ENCODE measurements at places on chromosomes 3 and 15.

- DNase-seq = no peak
Observed at GRCh38 chr15:101059381-101060341, 140.5 kb downstream of the LRRK1 start.

DNA sequence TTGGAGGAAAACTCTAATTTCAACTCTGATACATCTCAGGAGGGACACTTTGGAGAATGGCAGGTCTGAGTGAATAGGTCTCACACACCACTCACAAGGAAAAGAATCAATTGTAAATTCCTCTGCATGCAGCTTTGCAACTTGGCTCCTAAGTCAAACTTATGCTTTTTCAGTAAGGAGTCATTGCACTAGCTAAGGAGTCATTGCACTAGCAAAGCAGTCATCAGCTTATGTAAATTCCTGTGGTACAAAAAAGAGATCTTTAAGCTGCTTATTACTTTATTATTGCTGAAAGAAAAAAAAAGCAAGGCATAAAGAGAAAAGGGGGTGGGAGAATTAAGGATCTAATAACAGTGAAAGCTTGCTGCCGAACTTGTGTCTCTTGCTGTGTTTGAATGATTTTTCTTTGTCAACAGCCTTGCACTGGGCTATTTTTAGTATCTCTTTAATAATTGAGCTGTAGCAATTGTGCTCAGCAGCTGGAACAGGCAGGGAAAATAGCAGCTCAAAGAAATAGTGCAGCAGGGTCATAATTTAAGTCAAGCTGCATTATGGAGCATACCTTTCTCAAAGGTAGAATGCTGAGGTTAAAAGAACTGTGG is 154.3 kb upstream of the ARPP21 start:
- DNase-seq = no peak

GRCh38 chr3:157487339-157487738 is 15.9 kb downstream of the VEPH1 start:
- no peak for DNase-seq

DNA sequence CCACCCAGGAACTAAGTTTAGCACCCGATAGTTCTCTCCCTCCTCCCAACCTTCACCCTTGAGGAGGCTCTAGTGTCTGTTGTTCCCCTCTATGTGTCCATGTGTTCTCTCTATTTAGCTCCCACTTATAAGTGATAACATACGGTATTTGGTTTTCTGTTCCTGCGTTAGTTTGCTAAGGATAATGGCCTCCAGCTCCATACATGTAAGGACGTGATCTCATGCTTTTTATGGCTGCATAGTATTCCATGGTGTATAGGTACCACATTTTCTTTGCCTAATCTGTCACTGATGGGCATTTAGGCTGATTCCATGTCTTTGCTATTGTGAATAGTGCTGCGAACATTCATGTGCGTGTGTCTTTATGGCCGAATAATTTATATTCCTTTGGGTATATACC is 66.9 kb upstream of the TRA2B start:
- no peak for DNase-seq

GRCh38 chr15:70518201-70519003 is 245.0 kb downstream of the UACA start:
- no peak for DNase-seq

- no peak for DNase-seq
Observed at GRCh38 chr15:26772154-26773066, at the start of gene GABRB3. TSS of gene GABRB3 (minus strand) at chr15:26773066.

- no peak for DNase-seq
Observed at GRCh38 chr3:153379516-153379915, 217.5 kb downstream of the RAP2B start.

DNA sequence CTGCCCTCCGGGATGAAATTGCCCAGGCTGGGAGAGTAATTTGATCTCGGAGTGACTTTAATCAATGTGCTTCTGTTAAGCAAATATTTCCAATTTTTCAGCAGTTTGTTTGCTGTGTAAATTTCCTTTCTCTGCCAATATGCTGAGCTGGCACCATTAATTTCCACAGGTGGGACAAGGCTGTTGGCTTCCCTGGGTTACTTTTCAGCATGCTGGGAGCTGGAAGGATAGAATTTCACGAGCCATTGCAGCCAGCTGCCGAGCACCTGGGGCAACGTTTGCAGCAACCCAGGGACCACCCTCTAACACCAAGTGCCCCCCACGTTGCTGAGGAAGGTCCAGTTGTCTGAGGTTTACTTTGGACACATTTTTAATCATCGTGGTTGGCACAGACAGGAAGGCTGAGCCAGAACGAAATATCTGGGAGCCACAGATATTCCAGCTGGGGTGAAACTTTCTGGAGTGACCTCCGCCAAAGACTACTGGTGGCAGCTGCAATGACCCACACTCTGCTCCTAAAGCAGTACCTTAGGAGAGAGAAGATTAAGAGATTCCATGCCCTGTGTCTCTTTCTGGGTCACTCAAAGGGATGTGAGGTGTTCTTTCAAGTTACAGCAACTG is 293.3 kb upstream of the RGMA start:
- DNase-seq = peak; percentile 72

- peak; percentile 31 for DNase-seq
Observed at GRCh38 chr3:160401291-160402095, 2.0 kb downstream of the SMC4 start.

DNA sequence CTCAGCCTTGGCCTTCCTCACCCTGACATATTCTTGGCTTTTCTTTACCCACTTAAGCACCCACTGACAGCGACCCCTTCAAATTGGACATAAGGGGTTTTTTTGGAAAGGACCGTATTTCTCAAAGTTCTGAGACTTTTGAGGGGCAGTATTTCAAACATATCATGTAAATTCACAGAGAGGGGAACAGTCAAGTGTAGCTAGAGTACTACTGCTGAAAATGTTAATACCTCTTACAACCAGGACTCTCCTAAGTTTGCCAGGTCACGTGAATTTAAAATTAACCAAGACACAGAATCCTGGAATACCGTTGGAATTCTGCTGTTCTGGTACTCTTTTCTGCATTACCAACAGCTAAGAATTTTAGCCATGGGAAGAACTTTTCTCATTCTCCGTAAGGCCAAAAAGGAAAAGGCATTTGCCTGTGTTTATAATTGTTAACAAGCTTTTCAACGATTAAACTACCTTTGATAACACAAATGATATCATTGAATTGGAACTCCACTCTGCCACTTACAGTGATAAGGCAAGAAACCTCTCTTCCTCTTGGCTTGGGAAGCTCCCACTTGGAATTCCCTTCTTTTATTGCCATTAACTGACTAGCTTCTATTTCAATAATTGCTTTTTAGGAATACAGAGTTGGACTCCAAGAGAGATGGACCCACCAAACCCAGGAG is 597 bp upstream of the GBE1 start:
- DNase-seq = no peak

GRCh38 chr3:69160525-69160924 is 38.1 kb upstream of the LMOD3 start:
- DNase-seq = no peak

- DNase-seq = no peak
Observed at GRCh38 chr15:36430726-36431265, 148.6 kb upstream of the CDIN1 start.

- DNase-seq = no peak
Observed at GRCh38 chr15:89436560-89437311, 59.6 kb downstream of the RHCG start.

DNA sequence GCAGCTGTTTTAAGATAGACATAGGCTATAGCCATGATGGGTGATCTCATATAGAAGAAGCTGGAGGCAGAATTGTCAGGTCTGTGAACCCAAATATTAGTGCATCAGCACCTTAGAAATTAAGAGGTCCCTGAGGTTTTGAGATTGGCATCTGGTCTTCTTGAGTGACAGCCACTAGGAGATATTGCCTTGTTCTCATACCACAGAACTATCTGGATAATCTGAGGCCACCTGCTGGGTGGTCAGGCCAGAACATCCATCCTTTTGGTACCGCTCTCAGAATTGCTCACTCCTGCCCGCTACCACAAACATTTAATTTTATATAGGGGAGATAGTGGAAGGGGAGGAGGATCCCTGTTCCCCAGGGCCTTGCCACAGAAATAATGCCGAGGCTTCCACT is 210.6 kb upstream of the ZPLD1 start:
- DNase-seq = peak; percentile 57

DNA sequence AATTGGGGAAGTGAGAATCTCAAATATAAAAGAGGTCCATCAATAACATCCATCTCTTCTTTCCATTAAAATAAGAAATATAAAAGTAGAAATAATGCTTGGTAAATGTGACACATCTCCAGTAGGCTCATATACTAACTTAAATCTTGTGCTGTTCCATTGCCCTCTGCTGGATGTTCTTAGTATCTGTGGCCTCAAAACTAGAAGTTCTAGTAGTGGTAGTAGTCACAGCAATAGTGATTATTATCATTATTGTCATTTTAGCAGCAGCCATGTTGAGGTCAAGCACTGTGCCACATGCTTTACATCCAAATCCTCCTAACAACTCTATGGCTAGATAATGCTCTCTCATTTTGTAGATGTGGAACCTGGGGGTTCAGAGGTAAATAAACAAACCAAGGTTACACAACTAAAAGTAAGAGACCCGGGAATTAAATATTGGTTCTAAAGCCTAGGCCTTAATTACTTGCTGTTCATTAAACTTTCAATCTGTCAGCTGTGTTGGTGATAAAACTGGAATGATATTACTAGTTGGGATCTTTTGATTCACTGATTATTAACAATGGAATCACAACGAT is 20.2 kb upstream of the BTLA start:
- peak; percentile 74 for DNase-seq

DNA sequence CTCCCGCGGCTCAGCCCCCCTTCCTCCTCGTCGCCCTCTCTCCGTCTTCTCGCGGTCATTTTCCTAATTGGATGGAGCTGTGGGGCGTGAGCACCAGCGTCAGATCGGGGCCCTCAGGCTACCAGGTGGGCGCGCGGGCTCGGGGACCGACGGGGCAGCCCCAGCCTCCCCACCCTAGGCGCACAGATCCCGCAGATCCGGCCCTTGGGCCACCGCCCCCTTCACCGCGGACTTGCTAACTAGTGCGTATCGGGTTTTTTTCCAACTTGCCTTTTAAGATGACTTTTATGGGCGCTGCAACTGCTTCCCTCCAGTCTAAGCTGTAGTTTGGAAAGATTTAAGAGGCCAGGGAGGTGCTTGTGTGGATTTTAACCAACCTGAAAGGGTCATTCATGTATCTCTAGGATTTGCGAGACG is 1.3 kb downstream of the ZNF710 start:
- DNase-seq = peak; percentile 51

DNA sequence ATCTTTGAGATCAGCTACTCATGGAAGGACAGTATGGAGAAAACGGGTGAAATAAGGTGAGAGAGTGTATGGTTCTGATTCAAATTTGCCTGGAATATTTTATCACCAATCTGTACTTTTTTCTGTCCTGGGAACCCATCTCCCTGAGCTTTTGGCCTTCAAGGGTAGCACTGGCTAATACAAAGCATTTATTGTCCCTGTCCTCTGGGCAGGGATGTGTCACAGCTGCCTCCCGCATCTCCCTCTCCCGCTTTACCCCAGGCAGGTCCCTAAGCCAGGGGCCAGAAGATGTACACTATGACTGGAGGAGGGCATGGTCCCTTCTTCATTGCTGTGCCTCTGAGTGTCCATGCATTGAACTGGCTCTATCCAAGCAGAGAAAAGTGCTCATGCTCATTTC is 201.7 kb upstream of the CHRNA7 start:
- no peak for DNase-seq

- DNase-seq = peak; percentile 24
Observed at GRCh38 chr15:81747482-81747881, 298.3 kb downstream of the MEX3B start.
